ENCODE measurements at places on chromosomes 12 and 14.

GRCh38 chr14:91317381-91318308 is 73.1 kb upstream of the GPR68 start:
- DNase-seq = peak; percentile 79

DNA sequence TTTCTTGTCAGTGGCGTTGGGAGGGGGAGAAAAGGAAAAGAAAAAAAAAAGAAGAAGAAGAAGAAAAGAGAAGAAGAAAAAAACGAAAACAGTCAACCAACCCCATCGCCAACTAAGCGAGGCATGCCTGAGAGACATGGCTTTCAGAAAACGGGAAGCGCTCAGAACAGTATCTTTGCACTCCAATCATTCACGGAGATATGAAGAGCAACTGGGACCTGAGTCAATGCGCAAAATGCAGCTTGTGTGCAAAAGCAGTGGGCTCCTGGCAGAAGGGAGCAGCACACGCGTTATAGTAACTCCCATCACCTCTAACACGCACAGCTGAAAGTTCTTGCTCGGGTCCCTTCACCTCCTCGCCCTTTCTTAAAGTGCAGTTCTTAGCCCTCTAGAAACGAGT is 1.9 kb downstream of the ASCL1 start:
- no peak for DNase-seq

GRCh38 chr12:61993734-61994345 is 266.4 kb upstream of the USP15 start:
- DNase-seq = no peak

DNA sequence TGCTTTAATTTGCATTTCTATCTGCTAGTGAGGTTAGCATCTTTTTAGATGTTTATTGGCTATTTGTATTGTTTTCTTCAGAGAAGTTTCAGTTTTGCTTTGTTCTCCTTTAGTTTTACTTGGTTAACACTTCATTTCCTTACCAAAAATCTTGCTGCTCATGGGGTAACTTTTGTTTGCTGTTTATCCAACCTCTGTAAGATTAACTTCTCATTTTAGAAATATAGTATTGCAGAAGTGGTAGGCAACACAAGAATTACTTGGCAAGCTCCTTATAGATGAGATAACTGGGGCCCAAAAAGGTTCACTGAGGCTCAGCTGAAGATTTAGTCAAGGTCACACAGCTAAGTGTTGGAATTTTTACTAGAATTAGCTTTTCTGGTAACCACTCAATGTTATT is 40.5 kb downstream of the ALKBH1 start:
- no peak for DNase-seq

DNA sequence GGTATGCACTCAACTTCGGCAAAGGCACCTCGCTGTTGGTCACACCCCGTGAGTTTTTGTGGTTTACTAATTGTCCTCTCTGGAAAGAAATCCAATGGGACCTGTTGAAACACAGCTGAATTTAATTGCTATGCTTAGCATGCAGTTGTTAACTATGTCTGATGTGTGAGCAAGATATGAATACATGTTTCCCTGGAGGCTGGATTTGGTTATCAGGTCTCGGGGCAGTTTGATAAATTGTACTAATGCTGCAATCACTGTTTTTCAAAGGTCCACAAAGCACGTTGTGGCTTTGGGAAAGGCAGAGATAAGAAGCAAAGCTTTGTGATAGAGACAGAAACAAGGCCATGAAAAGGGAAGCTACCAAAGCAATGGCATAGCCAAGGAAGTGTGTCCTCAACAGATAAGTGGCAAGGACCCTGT is 91.3 kb downstream of the DAD1 start:
- no peak for DNase-seq
